Stimulated activated CD4-positive, alpha-beta T cell treated with anti-CD3 and anti-CD28 coated beads, Interleukin-1b, Interleukin-23, amount 100 ng/mL, for 4 hours (primary cell): ENCODE measurements at places on chromosomes 13 and 19.

DNA sequence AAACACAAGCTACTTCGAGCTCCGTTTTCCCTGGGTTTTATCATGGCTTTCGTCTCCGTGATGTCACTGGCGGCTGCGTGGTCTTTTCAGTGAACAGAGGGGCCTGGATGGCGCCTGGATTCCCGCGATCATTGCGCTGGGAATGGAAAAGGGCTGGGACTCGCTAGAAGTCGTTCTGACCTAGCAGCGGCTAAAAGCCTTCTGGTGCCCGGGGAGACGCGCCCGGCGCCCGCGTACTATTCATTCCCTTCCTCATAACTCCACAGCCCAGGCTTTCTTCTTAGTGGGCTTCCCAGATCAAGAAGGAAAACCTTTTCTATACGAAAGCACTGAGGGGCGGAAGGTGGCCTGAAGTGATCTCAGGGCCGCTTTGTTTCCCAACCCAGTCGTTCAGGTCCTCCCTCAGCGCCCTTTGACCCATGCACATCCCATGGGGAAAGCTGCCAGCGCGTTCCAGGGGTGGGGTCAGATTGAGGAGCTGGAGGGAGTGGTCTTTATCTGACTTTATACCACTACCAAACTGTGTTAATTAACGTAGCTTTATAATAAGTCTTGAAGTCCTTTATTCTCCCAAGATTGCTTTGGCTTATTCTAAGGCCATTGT lies 96.6 kb downstream of the ELF1 start:
- no peak for DNase-seq

- no peak for DNase-seq
Observed at GRCh38 chr13:24247016-24247415, 62.4 kb upstream of the C1QTNF9 start.

DNA sequence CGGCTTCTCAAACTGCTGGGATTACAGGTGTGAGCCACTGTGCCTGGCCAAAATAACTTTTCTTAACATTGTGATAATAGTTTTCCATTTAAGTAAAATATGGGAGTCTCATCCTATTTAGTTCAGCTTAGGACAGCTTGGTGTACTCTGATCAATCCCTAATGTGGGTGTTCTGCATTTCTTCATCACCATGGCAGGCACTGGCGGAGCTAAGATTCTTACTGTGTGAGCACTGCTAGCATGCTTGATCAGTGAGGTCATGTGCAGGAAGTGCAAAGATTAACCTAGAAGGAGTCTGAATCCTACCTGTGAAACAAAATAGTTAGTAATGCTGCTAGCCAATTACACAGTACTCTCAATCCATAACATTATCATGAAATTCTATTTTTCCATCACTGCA lies 1684.2 kb upstream of the SLC10A2 start:
- no peak for DNase-seq

DNA sequence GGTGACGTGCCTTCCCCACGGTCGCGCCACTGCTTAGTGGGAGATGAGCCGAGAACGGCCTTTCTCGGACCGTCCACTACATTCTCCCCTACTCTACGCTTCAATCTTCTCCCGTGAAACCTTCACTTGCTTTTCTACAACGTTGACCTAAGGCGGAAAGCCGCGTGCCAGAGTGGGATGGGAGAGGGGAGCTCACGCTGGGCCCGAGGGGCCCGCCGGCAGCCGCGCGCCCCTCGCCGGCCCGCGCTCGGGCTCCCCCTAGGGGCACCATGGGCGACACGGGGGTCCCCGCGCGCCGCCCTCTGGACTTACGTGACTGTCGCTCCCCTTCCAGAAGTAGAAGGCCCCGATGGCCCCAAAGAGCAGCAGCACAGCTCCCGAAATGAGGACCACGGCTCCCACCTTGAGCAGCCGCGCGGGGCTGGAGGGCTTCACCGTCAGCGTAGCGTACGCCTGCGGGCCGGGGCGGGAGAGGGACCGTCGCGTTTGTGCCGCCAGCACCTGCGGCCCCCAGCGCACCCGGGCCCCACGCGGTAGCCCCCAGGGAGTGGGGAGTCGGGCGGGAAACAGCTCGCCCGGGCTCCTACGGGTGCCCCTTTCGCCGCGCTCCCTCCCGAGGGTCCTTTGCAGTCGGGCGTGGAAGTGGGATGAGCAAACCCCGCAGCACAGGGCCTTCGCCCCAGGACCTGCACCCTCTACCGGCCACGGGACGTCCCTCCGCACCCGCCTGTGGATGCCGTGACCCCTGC lies 727 bp downstream of the CNMD start:
- peak; percentile 25 for DNase-seq

DNA sequence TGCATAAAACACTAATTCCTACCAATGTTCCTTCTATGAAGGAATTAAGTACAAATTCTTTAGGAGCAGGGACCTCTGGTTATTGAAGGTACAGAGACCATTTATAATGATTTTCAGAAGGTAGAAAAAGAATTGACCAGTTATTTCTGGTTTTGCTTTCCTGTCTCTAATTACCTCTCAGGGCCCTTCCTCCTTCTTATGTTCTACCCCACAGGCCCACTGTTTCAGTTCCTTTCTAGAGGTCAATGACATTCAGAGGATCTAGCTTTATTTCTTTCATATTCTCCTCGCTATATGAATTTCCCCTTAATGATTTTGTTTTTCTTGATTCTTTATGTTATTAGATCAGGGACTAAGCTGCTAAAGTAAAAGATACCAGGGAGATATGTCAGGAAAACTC lies 345.0 kb upstream of the SPRY2 start:
- no peak for DNase-seq
